Activated T-helper 2 cell treated with anti-CD3 and anti-CD28 coated beads, Interferon-gamma antibody, Interleukin-2, Interleukin-4, amounts not matched to agents 10 μg/mL and 5 μg/mL and 100 μg/mL, durations not matched to agents 14 hours and 24 hours and 36 hours (primary cell): ENCODE measurements at places on chromosomes 4 and X.
A peak's percentile ranks its signal among the peaks of the same experiment; 100 is the strongest.

GRCh38 chr4:89284828-89285227 lies 22.8 kb downstream of the GPRIN3 start:
- H3K36me3 ChIP-seq = peaks cover 40% of the 10 kb centered on the region
- H3K27ac ChIP-seq = peak overlapping the region; percentile 85
- no peaks in the 10 kb centered on the region for H3K27me3 ChIP-seq
- DNase-seq = no peak
- H3K4me1 ChIP-seq = peaks cover 71% of the 10 kb centered on the region

DNA sequence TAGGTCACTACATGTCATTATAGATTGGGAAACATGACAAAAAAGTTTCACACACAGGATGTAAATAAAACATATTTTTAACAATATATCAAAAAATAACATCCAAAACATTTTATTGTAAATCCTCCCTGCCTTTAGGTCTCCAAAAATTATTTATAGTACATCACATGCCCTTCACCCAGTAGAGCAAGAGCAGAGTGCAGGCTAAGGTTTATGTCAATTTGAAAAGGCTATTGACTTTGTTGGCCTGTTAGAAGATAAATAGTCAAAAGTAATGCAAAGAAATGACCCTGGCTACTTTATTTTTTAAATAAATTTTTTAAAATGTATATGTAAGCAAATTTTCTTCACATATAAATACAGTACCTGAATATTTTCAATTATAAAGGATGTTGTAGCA lies 983.7 kb downstream of the RAB28 start:
- no peak overlapping the region for H3K27ac ChIP-seq
- H3K4me1 ChIP-seq = no peaks in the 10 kb centered on the region
- no peaks in the 10 kb centered on the region for H3K27me3 ChIP-seq
- no peaks in the 10 kb centered on the region for H3K36me3 ChIP-seq
- no peak overlapping the region for H3K4me3 ChIP-seq

GRCh38 chr4:129668092-129668491 lies 572.1 kb downstream of the C4orf33 start:
- H3K36me3 ChIP-seq = no peaks in the 10 kb centered on the region
- H3K4me3 ChIP-seq = no peak overlapping the region
- H3K27ac ChIP-seq = no peak overlapping the region
- no peaks in the 10 kb centered on the region for H3K4me1 ChIP-seq

GRCh38 chrX:71216485-71216884 lies 6.5 kb upstream of the GJB1 start:
- no peaks in the 10 kb centered on the region for H3K36me3 ChIP-seq
- H3K27me3 ChIP-seq = peaks cover 3% of the 10 kb centered on the region
- H3K4me3 ChIP-seq = no peak overlapping the region
- peaks cover 3% of the 10 kb centered on the region for H3K4me1 ChIP-seq

DNA sequence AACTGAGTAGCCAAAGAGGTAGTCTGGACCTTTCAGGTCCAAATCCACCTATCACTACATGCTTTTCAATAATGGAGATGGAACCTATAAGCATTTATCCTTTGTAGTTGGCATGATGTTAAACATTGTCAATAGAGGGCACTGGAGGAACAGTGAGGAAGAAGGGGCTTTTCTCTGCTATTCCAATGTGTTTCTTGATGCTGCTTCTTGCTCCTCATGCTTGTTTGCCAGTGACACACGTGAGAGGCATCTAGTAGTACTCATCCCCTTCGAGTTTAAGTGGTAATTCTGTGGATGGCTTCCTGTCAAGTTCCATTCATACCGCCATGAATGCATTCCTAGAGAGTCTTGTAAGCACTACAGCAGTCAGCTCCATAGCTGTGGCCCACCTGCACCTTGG lies 84.0 kb downstream of the NAA11 start:
- H3K4me1 ChIP-seq = no peaks in the 10 kb centered on the region
- no peak overlapping the region for H3K4me3 ChIP-seq
- H3K27me3 ChIP-seq = no peaks in the 10 kb centered on the region
- H3K36me3 ChIP-seq = no peaks in the 10 kb centered on the region
- DNase-seq = no peak

DNA sequence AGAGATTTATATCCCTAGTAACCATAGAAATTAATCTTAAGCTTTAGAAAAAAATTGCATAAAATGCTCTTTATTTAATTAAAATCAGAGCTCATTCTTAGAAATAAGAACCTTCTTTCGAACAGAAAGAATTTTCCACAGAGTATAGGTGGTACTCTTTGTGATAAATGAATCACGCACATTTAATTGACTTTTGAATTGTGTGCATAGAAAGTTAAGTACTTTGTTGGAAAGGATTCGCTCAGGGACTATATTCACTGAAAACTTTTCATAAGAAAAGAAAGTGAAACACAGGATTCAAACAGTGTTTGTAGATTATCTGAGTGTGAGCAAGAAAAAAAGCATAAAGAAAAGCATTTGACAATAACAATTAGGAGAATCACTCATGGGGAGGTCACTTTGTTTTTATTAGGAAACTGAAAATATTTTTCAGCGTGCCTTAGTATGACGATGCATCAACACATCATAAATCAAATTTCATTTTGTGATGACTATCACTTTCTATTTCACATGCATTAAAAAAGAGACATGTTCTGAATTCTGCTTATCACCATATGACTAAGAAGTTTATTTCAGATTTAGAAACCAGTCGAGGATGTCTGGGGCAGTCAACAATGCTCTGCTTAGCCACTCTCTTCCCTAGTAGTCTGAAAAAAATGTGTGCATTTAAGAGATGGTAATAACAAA lies 49.5 kb downstream of the STX18 start:
- H3K4me3 ChIP-seq = peak overlapping the region; percentile 36
- H3K27me3 ChIP-seq = no peaks in the 10 kb centered on the region
- no peaks in the 10 kb centered on the region for H3K36me3 ChIP-seq
- DNase-seq = no peak
- peaks cover 5% of the 10 kb centered on the region for H3K4me1 ChIP-seq

DNA sequence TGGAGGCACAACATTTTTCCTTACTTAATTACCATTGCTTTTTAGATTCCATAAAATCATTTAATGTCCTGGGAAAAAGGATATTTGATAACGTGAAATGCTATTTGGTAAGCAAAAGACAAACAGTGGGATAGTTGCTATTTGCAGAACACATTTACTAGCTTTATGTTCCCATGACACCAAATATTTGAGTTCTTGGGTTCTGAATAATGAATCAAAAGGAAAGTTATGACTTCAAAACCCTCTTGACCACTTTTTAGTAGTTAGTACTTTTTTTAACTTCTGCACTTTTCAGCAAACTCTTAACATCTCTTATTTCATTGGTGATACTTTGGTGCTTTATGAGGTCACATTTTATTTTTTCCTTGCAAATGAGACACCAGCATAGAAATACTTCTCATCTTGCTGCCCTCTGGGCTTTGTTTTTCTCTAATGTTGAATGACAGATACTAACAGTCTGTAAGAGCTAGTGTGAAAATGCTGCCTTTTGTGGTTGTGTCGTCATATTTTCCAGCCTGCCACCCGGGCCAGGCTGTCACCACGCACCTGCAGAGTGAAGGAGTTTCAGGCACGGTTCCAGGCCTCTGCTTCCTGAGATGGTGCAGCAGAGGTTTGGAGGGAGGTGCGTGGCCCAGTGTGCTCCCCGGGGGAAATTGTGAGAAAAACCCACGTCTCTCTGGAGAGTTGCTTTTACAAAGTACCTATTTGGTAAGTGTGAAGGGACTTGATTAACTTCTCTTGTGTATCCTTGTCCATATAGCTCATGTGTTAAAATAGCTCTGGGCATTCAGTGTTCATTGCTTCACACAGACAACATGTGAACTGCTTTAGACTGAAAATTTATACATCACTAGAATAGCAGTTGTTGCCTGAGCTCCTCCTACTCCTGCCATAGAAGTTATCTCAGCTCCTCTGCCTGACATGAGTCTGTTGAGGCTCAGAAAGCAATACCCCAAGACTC lies 34.7 kb downstream of the MSL3 start:
- H3K4me1 ChIP-seq = peaks cover 20% of the 10 kb centered on the region
- no peak overlapping the region for H3K4me3 ChIP-seq
- H3K27me3 ChIP-seq = no peaks in the 10 kb centered on the region
- DNase-seq = peak; percentile 45

- H3K27me3 ChIP-seq = no peaks in the 10 kb centered on the region
- H3K4me3 ChIP-seq = no peak overlapping the region
- H3K4me1 ChIP-seq = no peaks in the 10 kb centered on the region
- no peak for DNase-seq
- H3K27ac ChIP-seq = no peak overlapping the region
These were observed 2387.6 kb downstream of the PCDH7 start for GRCh38 chr4:33107814-33108213.

DNA sequence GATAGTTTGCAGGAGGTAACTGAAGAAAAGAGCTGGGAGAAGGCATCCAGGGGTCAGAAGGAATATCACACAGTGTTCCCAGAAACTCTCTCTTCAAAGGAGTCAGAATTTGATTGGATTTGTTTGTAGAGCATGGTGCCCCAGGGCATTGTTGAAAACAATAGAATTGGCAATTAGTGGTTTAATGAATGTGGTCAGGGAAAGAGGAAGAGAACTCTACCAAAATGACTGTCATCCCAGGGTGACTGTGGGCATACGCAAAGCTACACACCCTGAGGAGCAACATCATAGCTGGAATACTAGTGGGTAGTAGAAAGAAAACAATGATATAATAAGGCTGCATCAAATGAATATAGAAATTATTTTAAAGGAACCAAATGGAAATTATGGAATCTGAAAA lies 21.5 kb downstream of the TNIP2 start:
- no peak overlapping the region for H3K27ac ChIP-seq
- no peaks in the 10 kb centered on the region for H3K27me3 ChIP-seq
- peaks cover 52% of the 10 kb centered on the region for H3K36me3 ChIP-seq
- H3K4me3 ChIP-seq = no peak overlapping the region
- no peaks in the 10 kb centered on the region for H3K4me1 ChIP-seq

- peak overlapping the region; percentile 42 for H3K27ac ChIP-seq
- peaks cover 23% of the 10 kb centered on the region for H3K4me1 ChIP-seq
- H3K36me3 ChIP-seq = peaks cover 23% of the 10 kb centered on the region
- peak; percentile 36 for DNase-seq
These were observed 1.8 kb downstream of the ABCD1 start for GRCh38 chrX:153726286-153727122.

- peak overlapping the region; percentile 86 for H3K27ac ChIP-seq
- peaks cover 16% of the 10 kb centered on the region for H3K4me1 ChIP-seq
- peaks cover 11% of the 10 kb centered on the region for H3K36me3 ChIP-seq
- peak overlapping the region; percentile 87 for H3K4me3 ChIP-seq
- H3K27me3 ChIP-seq = peaks cover 6% of the 10 kb centered on the region
- DNase-seq = no peak
These were observed 70.7 kb upstream of the NFKB1 start for GRCh38 chr4:102430461-102430910.

DNA sequence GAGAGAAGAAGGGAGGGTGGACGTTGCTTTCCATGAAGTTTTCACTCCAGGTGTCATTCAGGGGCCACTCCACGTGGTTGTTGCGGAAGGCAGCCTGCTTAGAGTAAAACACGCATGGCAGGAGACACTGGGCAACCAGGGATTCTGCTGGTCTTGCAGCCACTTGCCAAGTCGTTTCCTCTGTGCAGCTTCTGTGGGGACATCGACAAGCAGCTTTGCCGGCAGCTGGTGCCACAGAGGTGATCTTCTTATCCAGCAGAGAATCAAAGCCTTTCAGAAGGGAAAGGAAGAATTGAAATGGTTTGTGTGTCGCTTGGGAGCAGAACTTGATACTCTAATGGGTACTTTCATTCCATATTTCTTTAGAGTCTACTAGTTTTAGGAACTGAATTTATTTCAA lies 867.1 kb upstream of the TENM3 start:
- H3K27ac ChIP-seq = no peak overlapping the region
- H3K27me3 ChIP-seq = no peaks in the 10 kb centered on the region
- no peak overlapping the region for H3K4me3 ChIP-seq
- DNase-seq = no peak
- no peaks in the 10 kb centered on the region for H3K36me3 ChIP-seq

DNA sequence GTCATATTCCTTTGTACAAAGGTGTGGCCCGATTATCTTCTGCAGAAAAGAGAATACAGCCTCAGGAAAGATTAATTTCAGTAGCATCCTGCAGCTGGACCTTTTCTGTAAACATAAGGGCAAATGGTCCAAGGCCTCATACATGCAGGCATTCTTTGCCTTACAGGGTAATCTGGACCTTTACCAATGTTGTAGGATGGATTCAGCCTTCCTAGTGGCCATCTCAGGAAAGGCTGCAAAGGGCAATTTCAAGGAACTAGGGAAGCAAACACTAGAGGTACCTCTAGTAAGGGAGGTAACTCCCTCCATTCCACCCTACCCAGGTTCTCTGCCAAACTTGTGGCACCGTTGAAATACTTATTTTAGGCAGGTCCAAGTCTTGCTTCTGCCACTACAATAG lies 43.0 kb downstream of the UGT2B28 start:
- no peak overlapping the region for H3K4me3 ChIP-seq
- H3K4me1 ChIP-seq = no peaks in the 10 kb centered on the region

GRCh38 chrX:42530027-42530426 lies 247.9 kb downstream of the PPP1R2C start:
- H3K36me3 ChIP-seq = no peaks in the 10 kb centered on the region
- H3K27me3 ChIP-seq = no peaks in the 10 kb centered on the region
- DNase-seq = no peak
- H3K4me1 ChIP-seq = no peaks in the 10 kb centered on the region

DNA sequence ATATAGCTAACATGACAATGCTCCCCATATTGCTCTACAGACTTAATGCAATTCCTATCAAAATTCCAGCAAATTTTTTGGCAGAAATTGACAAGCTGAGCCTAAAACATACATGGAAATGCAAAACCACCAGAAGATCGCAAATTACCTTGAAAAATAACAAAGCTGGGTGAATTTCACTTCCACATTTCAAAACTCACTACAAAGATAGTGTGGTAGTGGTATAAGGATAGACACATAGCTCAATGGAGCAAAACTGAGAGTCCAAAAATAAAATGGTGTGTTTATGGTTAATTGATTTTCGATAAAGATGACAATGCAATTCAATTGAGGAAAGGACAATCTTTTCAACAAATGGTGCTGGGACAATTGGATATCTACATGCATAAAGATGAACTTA lies 65.8 kb downstream of the SLC9A7 start:
- peaks cover 14% of the 10 kb centered on the region for H3K36me3 ChIP-seq
- H3K4me1 ChIP-seq = peaks cover 10% of the 10 kb centered on the region
- no peak overlapping the region for H3K27ac ChIP-seq
- H3K4me3 ChIP-seq = no peak overlapping the region
- DNase-seq = no peak

GRCh38 chr4:54976682-54977081 lies 148.7 kb downstream of the KDR start:
- no peaks in the 10 kb centered on the region for H3K36me3 ChIP-seq
- no peak overlapping the region for H3K4me3 ChIP-seq
- DNase-seq = no peak
